ENCODE measurements at places on chromosomes 2 and 18. TPM values are rescaled to one million over a fixed set of nuclear protein-coding genes. Genes with fewer than 3 reads are reported as not detected.

Gene HS1BP3
- total RNA-seq, result 28.5 TPM

Gene COL4A3
- 17.6 TPM for total RNA-seq

GRCh38 chr2:237287872-237288271 lies 126.1 kb downstream of the COL6A3 start:
- peaks cover 22% of the 10 kb centered on the region for H3K4me1 ChIP-seq
- peaks cover 1% of the 10 kb centered on the region for H3K27me3 ChIP-seq
- DNase-seq, result no peak
- H3K27ac ChIP-seq, result no peak overlapping the region

GRCh38 chr2:236815746-236816145 lies 246.1 kb downstream of the ACKR3 start:
- H3K36me3 ChIP-seq, result no peaks in the 10 kb centered on the region
- H3K27ac ChIP-seq, result no peak overlapping the region
- no peaks in the 10 kb centered on the region for H3K4me1 ChIP-seq
- no peak for DNase-seq

GRCh38 chr2:156182132-156182531 lies 150.4 kb downstream of the NR4A2 start:
- H3K27me3 ChIP-seq, result no peaks in the 10 kb centered on the region
- peak overlapping the region; percentile 36 for H3K4me3 ChIP-seq
- DNase-seq, result peak; percentile 75
- H3K27ac ChIP-seq, result peak overlapping the region; percentile 95
- H3K4me1 ChIP-seq, result peaks cover 35% of the 10 kb centered on the region
- H3K36me3 ChIP-seq, result peaks cover 8% of the 10 kb centered on the region

Measured in Calu3 (cell line).